Transverse colon (tissue), 4 donors: ENCODE measurements at places on chromosomes 3 and 15.

- no peak for DNase-seq
Measured at GRCh38 chr3:175386630-175387029, 527.5 kb downstream of the NAALADL2 start.

GRCh38 chr3:118548434-118548833 is 486.2 kb downstream of the IGSF11 start:
- DNase-seq: no peak

GRCh38 chr3:26984416-26985390 is 362.1 kb downstream of the LRRC3B start:
- DNase-seq: no peak

GRCh38 chr3:51963951-51964451 is 3.3 kb downstream of the PCBP4 start:
- DNase-seq: no peak

DNA sequence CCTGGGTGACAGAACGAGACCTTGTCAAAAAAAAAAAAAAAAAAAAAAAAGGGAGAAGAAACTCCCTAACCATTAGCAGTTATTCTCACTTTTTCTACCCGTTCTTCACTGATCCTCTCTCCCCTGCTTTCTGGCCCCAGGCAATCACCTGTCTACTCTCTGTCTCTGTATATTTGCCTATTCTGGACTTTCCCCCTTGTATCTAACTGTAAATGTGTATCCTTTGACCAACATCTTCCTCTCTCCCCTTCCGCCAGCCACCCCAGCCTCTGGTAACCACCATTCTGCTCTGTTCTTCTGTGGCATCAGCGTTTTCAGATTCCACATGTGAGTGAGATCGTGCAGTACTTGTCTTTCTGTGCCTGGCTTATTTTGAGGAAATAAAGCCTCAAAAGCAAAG is 6.9 kb downstream of the CYFIP1 start:
- DNase-seq: no peak

- no peak for DNase-seq
Measured at GRCh38 chr15:50180582-50180981, 1.4 kb upstream of the SLC27A2 start.

GRCh38 chr3:128227507-128227906 is 74.2 kb downstream of the EEFSEC start:
- no peak for DNase-seq

DNA sequence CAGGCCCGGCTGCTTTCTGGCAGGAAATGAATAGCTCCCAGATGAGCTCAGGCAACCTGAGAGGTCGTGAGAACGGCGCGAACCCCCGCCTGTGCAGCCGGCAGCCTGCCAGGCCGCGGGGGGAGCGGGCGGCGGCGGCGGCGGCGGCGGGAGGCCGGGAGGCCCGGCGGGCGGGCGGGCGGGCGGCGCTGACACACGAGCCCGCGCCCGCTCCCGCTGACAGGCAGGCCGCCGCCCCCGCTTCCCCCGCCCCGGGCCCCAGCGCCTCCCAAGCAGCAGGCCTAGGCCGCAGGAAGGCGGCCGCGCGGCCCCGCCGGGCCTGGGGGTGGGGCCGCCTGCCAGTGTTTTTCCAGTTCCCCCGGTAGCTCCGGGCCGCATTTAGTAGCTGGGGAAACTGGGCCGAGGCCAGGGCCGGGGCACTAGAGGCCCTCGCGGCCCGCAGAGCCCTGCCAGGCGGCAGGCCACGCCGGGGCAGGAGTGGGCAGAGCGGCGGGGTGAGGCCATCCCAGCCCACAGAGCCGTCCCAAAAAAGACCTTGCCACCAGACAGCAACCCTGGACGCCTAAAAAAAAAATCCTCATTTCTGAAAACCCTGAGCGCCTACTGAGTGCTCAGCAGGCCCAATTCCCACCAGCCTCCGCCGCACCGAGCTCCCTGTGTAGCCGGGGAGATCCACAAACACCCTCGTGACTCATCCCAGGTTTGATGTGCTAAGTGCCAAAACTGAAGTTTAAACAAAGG is 5.6 kb downstream of the HES1 start:
- DNase-seq: peak; percentile 91

GRCh38 chr3:33791477-33792166 is 6.8 kb upstream of the PDCD6IP start:
- DNase-seq: peak; percentile 53

GRCh38 chr3:140219923-140220452 is 285.0 kb downstream of the CLSTN2 start:
- DNase-seq: no peak

DNA sequence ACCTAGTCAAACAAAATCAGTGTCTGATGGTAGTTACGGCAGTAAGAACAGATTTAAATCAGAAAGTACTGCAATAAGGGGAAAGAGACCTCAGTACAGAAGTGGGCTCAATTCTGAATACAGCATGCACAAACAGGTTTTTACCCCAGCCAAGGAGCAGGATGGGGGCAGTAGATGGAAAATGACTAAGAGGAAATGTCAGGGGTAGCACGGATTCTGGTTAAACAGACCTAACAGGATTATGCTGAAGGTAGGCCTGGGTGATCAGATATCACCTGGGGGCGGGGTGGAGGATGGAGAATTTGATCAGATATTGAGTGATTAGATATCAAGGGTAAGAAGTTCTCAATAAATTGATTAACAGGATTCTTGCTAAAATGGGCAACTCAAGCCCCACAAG is 19.0 kb downstream of the MESD start:
- no peak for DNase-seq

DNA sequence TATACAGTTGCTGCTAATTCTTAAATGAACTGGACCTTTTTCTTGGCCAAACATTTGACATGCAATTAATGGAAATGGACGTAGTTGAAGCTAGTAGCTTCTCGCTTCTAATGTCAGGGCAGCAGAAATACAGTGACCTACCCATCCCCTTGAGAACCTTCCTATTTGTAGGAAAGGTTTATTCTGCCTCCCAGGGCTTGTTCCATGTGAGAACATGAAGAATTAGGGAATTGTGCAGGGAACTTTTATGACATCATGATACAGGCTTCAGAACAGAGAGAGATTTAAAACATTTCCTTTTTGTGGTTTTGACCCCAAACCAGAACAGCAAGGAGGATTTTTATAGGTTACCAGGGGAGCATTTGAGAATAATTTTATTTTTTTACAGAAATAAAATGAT is 406.6 kb upstream of the PPP2R3A start:
- no peak for DNase-seq

DNA sequence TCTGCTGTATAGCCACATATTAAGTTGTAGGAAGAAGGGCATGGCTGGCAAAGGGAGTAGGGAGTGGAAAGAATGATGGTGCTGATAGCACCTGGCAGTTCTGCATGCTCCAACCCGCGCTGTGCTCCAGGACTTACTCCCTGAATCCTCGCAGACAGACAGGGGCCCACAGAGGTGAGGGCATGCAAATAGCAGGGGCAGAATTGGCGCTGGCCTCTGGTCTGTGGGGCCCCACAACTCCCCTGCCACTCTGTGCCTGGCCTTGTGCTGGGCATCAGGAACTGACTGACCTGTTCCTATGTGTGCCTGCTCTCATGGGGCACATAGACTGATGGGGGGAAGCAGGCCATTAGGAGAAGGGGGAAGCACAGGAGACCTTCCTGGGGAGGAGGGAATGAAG is 20.9 kb downstream of the HDAC11 start:
- DNase-seq: no peak

- DNase-seq: no peak
Measured at GRCh38 chr3:30481241-30481640, 125.2 kb upstream of the TGFBR2 start.

GRCh38 chr3:143597774-143598652 is 250.3 kb downstream of the SLC9A9 start:
- DNase-seq: no peak

- no peak for DNase-seq
Measured at GRCh38 chr3:72306800-72307341, 521.9 kb upstream of the PROK2 start.

DNA sequence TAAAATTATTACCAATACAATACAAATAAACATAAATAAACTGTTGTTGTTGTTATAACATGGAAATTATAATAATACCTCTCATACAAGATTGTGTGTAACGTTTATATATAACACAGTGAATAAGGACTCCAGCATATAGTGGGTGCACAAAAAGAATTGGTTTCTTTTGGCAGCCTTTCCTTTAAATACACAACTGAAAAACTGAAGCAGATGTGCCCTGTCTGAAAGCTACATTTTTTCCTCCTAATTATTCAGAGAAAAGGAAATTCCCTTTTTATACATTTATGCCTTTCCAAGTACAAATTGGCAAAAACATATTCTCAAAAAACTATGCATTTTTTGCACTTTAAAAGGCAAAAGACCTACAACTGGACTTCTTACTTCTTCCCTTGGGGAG is 928.9 kb upstream of the NR2F2 start:
- DNase-seq: no peak

- no peak for DNase-seq
Measured at GRCh38 chr3:157718800-157719199, 215.6 kb upstream of the VEPH1 start.

GRCh38 chr3:172630316-172630715 is 80.6 kb downstream of the NCEH1 start:
- no peak for DNase-seq

DNA sequence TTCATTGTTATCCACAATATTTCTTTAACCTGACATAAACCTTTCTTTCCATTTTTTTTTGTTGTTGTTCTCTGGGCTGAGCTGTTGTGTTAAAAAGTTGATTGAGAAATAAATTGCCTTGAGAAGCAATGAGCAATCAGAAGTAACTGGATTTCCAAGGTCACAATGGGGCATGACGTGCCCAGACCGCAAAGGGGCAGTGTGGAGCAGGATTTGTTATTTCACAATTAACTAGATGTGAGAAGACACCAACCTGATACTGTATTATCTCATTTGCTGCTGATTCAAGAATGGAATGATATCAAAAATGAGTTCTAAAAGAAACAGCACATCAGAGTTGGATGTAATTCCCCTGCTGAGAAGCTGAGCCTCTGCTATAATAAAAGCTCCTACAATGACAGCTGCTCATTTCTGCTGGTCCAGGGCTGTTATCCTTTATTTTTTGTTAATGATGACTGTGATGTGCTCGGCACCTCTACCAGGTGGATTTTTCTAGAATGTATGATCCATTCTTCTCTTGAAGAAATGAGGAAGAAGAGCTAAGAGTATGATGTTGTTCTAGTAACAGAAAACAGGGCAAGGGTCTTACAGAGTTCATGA is 28.1 kb downstream of the CPNE4 start:
- peak; percentile 12 for DNase-seq

GRCh38 chr3:81752604-81753003 is 8.8 kb downstream of the GBE1 start:
- DNase-seq: no peak

DNA sequence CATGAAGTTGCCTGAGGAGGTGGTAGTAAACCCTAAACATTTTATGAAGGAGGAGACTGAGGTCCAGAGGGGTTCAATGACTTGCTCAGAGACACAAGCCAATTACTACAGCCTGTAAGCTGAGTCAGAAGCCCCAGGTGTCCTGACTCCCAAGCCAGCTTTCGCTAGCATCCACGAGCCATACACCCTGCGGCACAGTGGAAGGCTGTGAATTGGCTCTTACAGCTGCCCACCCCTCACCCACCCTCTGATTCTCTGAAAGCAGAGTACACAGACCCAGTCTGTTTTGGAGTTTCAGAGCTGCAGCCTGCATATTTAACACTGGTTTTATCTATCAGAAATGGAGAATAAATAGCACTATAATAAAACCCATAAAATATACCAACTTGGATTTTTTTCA is 253.4 kb downstream of the IGSF11 start:
- no peak for DNase-seq

DNA sequence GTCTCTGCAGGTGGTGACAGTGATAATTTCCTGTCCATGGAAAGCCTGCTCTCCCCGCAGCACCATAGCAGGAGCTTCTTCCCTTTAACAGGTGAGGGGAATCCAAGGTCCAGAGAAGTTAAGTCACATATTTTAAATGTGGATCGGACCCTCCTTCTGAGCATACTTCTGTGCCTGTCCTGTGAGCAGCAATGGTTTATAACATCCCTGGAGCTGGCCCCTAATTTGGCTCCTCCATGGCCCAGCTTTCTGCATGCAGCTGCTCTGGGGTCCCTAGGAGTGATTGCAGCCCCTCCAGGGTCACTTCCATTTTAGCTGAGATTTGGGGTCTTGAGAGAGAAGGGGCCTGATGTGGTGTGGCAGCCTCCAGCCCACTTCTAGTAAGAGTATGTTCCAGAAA is 127.8 kb downstream of the EEFSEC start:
- DNase-seq: no peak

GRCh38 chr3:149489060-149489690 is 14.7 kb downstream of the TM4SF4 start:
- no peak for DNase-seq

- no peak for DNase-seq
Measured at GRCh38 chr15:85943151-85943550, 136.5 kb upstream of the AGBL1 start.

GRCh38 chr3:31544634-31545033 is 11.9 kb downstream of the STT3B start:
- DNase-seq: no peak

DNA sequence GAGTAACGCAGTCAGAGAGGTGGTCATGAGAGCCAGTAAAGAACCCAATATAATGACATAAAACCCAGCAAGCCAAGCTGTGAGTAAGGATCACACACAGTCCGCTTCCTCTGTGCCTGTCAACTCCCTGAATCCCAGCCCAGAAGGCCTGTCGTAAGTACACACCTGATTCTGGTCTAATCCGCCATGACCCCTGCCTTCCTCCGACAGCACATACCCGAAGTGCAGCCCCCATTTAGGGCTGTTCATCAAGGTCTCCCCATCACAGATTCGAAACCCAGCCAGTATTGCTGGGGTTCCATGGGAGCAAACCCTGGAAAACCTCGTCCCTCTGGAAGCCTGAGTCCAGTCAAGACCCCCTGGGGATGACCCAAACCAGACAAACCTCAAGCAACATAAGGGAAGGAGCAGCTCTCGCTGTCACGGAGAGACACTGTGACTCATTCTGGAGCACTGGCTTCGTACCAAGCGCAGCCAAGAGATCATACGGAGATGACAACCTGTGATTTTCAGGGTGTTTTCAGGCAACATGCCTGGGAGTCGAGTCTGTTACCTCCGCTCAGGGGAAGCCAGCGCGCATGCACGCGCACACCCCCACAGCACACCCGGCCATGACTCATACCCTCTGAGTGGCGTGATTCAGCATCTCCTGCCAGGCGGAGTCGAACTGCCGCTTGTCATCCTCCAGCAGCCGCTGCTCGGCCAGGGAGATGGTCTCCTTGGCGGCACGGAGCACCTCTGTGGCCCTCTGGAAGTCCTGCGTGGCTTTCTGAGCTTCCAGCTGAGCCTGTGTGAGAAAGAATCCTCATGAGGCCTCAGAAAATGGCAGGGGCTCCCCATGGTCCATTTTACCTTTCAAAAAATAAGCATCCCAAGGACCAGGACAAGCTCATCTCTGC is 63.0 kb downstream of the SH3BP5 start:
- DNase-seq: peak; percentile 82

DNA sequence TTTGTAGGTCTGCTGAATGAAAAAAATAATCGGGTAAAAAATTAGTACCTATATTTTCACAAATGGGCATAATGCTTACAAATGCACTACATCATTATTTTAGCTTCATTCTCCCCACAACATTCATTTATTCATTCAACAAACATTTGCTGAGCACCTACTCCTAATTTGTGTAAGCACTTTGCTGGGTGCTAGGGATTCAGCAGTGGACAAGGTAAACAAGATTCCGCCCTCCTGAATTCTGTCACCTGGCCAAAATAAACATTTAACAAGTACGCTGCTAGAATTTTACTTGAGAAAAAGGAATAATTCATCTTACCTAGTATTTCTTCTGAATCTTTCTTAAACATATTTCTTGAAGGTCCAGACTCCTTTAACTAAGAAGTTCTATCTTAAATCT is 72.1 kb downstream of the TIGIT start:
- no peak for DNase-seq
